Left lung (tissue), 14 donors: ENCODE measurements at places on chromosomes 6 and 20.

GRCh38 chr6:3911614-3912336, 62.6 kb downstream of the FAM50B start:
- DNase-seq, result no peak

GRCh38 chr6:14590586-14590985, 473.0 kb downstream of the CD83 start:
- DNase-seq, result no peak

GRCh38 chr20:43690943-43691598, 24.2 kb downstream of the MYBL2 start:
- no peak for DNase-seq

GRCh38 chr20:50343125-50343489, 152.5 kb downstream of the CEBPB start:
- no peak for DNase-seq

GRCh38 chr20:33670715-33671499, 3.3 kb downstream of the NECAB3 start:
- no peak for DNase-seq

- DNase-seq, result no peak
Measured at GRCh38 chr20:5722927-5723326, 27.3 kb upstream of the SHLD1 start.

DNA sequence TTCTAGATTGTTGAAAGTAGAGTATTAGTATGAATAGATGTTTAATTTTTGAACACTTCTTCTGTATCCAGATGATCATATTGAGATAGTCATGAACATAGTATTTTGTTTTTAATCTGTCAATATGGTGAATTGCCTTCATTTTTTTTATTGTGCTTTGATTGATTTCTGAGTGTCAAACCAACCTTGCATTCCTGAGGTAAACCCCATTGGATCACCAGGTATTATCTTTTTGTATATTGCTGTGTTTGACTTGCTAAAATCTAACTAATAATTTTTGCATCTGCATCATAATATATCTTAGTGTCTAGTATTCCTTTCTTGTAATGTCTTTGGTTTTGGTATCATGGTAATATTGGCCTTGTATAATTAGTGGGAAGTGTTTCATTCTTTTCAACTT, 25.5 kb downstream of the SERPINB1 start:
- DNase-seq, result no peak

DNA sequence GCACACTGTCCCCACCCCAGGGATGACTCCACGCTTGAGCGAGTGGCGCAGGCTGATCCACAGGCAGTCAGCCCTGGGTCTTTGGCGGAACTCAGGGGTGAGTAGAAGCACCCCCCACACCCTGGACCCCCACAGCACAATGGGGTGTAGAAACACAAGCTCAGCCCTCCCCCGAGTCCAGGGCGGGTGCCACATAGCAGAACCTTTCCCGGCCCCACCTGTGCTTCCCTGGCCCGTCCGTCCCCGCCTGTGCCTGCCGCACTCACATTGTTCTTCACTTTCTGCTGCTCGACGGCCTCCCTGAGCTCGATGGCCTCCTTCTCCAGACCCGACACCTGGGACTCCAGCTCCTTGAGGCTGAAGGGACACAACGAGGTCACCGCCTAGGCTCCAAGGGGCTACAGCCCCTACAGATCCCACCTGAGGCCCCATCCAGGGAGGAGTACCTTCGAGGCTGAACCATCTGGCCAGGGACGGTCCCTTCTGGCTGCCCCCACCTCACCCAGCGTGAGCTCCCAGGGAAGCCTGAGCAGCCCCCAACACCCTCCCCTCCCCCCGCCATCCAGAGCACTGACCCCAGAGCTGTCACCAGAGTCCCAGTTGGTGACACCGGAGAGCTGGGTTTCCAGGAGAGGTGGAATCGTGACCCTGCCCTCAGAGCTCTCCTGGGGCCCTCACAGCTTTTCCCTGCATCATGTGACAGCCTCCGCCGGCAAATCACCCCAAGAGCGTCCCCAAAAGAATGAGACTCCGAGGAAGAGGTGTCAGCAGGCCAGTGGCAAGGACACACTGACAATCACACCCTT, 55.6 kb downstream of the DSTN start:
- peak; percentile 29 for DNase-seq

GRCh38 chr6:133857696-133858095, 31.2 kb upstream of the TCF21 start:
- no peak for DNase-seq

GRCh38 chr6:164252948-164253347, 838.4 kb downstream of the QKI start:
- no peak for DNase-seq

DNA sequence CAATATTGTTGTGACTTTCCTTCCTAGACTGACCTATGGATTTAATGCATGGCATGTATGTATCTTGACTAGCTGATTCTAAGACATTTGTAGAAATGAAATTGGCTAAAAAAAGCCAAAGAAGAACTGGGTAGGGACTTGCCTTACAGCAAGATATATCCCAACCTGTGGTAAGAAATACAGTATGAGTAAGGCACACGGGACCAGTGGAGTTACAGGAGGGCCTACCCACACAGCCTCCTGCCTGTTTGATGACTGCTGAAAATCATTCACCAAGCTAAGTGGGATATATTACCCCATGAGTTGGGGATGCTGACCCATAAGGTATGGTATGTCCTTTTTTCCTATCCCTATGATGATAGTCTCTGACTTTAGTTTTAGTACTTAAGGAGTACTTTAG, 112.2 kb downstream of the INSM1 start:
- DNase-seq, result no peak

DNA sequence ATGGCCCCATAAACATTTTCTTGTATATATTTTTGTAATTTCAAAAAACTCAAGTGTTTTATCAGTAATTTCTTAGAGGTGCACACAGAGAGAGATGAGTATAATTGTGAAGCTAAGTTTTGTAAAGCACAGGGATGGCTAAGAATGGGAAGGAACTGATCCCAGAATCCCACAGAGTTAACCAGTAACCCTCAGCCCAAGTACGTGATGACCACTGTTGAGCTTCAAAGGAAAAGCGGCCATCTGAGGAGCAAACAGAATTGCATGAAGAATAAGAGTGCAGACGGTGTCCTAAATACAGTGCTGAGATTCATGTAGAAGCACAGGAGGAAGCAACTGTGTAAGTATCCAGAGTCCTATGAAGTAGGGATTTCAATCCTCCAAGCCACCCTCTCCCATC, 28.1 kb upstream of the HLA-C start:
- DNase-seq, result no peak

DNA sequence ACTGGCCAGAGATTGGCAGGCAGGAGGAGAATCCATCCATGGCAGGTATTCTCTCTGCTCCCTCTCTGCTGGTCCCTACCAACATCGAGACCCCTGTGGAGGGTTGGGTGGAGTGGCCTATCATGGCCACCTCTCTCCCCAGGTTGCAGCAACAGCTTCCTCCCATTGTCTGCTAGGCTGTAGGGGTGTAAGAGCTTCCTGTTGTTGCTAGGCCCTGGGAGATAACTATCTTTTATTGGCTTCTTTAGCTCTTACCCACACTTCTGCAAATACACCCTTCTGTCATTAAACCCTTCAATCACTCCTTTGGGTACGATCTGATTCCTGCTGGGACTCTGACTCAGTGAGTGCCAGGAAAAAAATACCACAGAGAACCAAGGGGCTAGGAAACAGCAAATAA, 66.6 kb upstream of the FAM184A start:
- DNase-seq, result no peak

DNA sequence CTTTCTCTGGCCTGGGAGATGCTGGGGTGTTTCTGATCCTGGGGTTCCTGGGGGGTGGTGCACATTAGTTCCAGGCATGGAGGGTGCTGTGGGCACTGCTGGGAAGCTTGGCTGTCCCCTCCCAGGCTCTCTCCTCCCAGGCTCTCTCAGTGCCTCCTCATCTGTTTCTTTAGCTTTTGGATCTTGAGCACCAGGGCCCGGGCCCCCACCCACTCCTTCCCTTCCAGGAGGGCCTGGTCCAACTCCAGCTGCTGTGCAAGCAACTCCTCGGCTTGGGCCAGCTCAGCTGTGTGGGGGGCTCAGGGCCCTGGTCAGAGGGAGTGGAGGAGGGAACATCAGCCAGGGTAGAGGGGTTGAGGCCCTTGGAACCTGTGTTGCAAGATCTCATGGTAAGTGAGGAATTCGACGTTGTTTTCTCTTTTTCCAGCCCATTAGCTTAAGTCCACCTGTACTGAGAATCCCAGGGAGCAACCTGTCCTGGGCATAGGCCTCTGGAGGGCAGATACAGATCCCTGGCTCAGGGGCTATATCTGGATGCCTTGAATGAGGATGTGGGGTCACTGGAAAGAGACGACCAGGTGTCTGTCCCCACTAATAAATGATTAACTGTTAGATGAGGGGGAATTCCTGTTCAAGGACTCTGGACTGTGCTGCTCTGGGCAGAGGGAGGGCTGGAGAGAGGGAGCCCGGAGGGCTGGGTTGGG, 34.5 kb upstream of the HLA-A start:
- DNase-seq, result no peak

DNA sequence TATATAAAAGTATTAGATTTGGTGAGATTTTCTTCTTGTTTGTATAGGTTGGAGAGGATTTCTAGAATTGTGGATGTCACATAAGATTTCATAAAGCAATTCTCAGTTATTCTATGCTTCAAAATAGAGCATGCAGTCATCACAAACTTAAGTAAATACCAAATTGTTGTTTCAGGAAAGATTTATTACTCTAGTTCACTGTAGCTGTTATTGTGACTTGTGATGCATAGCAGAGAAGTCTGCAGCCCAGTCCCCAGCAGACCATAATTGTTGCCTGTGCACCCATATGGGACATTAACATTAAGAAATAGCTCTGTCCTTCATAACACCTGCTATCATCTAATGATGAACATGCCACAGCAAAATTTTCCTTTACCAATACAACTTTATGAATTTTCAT, 228.0 kb upstream of the FAM83B start:
- no peak for DNase-seq

DNA sequence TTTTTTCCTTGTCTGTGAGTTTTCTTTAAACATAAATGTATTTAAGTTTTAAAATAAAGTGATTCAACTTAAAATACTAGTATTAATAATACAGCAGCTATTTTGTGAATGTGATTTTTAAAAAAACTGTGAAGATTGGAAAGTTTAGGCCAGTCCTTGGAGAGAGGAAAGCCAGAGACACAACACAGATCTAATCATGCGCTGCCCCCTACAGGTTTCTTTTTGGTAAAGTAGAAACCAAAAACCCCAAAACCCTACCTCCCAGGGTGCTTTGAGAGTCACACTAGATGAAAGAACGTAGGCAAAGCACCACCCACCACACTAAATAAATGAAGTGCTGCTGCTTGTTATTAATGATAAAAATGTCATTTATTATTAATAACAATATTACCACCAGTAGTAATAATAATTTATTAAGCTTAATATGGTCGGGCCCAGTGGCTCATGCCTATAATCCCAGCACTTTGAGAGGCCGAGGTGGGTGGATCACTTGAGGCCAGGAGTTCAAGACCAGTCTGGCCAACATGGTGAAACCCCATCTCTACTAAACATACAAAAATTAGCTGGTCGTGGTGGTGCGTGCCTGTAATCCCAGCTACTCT, 33.7 kb downstream of the SLC9A8 start:
- DNase-seq, result no peak

GRCh38 chr6:80163754-80164187, 57.3 kb downstream of the BCKDHB start:
- DNase-seq, result no peak
